SK-MEL-5 (cell line): ENCODE measurements at places on chromosomes 5 and 9.

DNA sequence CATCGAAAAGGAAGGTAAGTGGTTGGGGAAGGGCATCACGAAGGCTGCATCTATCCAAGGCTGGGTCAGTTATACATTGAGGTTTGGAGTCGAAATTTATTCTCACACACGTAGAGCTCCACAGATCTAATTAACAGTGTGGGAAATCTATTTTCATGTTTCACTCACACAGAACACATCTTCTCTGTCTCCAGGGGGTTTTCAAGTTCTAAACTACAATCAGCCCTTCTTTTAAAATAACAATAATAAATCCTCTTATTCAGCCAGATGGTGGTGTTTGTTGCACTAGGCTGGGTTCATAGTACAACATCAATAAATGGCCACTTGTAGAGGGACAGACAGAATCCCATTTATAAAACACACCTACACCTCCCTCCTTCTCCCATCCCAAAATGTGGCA is 174.5 kb upstream of the KLF9 start:
- peak; percentile 88 for DNase-seq

DNA sequence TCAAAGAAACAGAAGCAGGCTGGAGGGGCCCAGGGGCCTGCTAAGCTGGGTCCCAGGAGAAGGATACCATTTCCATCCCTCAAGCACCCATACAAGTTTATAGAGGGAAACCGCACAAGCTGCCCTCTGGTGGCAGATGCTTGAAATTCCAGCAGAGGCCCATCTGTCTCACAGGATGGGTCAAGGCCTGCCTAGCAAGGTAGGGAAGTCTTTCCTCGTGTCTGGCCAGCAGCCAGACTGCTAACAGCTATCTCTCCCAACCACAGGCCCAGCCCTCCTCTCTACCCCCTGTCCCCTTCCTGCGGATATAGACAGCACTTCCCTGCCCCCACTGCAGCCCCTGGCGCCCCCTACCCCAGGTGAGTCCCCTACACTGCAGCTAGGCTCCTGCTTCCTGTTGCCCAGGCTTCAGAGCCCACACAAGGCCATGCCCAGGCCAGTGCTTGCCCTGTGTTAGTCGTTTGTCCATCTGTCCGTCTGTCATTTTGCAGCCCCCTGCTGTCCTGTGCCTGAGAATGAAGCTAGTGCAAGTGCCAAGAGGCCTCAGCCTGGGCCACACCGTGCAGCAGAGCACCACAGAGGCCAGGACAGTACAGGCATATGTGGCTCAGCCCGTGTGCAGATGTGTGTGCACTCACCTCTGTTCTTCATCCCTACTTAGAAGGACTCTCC is 26.2 kb downstream of the TCF7 start:
- peak; percentile 86 for DNase-seq

GRCh38 chr9:106953174-106953573 is 90.2 kb downstream of the ZNF462 start:
- no peak for DNase-seq

- no peak for DNase-seq
Measured at GRCh38 chr9:8374471-8374870, 574.9 kb upstream of the DMAC1 start.

- no peak for DNase-seq
Measured at GRCh38 chr5:140658870-140659269, 5.8 kb upstream of the WDR55 start.

DNA sequence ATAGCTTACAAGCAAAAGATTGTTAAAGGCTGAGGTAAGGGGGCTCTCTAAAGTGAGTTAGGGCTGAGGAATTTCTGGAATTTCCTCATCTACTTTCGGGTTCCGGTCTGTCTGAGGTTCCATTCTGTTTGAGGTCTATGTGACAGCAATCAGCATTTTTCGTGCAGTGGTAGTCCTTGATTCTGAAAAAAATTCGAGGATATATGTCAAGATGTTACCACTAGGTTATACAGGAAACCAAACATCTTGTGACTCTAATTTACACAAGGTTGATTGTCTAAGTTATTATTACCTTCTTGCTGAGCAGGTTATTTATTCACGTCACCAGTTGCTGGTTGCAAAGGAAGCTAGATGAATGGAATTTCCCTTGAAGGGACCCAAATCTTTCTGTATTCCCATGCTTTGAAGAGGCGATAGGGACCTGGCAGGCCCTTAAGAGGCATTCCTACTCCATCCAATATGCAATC is 35.2 kb downstream of the RLN2 start:
- peak; percentile 69 for DNase-seq

- DNase-seq: peak; percentile 49
Measured at GRCh38 chr5:145680169-145680568, 155.0 kb downstream of the PRELID2 start.

GRCh38 chr9:38689678-38690077 is 30.3 kb downstream of the FAM240B start:
- DNase-seq: peak; percentile 70

DNA sequence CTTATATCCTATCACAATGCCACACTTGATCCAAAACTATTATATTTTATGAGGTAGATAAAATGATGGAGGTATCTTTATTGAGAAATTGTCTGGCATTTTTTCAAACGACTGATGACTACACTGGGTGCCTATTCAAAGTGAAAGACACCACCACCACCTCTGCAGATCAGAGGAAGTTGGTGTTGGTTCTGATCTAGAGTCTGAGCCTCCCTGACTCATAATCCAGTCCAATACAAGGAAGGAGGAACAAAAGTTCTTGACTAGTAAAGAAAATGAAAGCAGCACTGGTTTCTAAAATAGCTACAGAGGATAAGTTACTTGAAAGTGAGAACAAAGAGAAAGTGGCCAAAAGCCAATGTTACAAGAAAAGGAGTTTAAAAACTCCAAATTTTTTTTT is 139.9 kb downstream of the RFX3 start:
- DNase-seq: no peak

GRCh38 chr5:101675510-101676219 is 620.4 kb downstream of the SLCO4C1 start:
- DNase-seq: no peak

DNA sequence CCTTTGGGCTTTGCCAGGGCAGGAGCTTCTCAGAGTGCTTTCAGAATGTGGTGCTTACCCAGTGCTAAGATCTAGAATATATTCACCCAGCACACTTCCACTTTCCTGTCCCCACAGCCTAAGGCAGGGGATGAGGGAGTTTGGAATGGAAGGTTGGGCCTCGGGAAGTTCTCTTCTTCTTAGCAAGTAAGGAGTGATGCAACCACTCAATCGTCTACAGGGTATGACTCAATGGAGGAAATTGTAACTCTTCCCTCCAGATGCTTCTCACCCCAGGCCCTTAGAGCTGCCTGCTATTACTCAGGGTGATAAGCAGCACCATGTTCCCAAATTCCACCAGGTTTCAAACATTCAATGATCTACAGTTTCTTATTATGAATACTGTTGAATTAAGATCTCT is 30.8 kb upstream of the AGGF1 start:
- DNase-seq: no peak

- no peak for DNase-seq
Measured at GRCh38 chr5:79730564-79730963, 40.9 kb downstream of the CMYA5 start.

DNA sequence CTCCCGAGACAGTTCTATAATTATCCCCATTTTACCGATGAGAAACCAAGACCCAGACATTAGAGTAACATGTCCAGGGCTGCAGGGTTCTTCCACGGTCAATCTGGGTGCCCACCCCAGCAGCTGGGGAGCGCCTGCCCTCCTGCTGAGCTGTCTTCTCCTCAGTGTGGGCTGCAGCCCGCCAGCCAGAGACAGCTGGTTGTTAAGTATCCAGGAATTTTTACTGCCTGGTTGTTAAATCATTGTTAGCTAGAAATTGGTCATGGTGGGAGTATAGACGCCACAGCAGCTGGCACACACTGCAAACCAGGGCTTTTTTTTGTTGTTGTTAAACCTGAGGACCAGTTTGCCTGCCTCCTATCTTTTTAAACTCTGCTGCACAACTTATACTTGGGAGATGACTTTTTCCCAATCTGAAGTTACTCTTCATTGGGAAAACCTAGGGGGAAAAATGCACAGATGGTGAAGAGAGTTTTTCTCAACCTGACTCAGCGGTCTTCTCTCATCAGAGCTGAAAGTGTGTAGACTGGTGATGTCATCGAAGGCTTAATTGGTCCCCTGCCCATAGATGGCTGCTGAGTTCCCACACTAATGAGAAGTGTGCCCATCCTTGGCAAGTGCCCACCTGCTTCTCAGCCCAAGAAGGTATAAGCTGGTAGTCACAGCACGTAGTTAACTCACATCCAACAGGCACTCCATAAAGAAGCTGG is 208.6 kb downstream of the DRD1 start:
- DNase-seq: no peak

GRCh38 chr9:110928599-110928998 is 109.7 kb downstream of the LPAR1 start:
- no peak for DNase-seq

GRCh38 chr9:137552022-137552768 is 516 bp downstream of the MRPL41 start:
- peak; percentile 19 for DNase-seq

GRCh38 chr5:127299678-127300077 is 9.1 kb downstream of the MEGF10 start:
- DNase-seq: peak; percentile 71

DNA sequence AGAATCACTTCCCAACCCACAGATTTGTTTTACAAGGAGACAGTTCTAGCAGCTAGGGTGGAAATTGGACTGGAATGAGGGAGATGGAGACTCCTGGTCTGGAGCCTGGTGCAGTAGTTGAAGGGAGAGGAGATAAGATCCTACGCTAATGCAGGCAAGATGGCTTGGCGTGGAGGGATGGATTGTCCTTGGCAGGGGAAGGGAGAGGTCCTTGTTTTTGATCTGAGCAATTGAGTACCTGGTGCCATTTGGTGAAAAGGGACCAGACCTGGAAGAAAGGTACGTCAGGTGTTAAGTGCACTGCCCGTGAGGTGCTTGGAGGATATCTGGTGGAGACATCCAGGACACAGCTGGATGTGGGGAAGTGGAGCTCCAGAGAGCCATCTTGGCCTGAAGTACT is 35.7 kb downstream of the ANGPTL2 start:
- no peak for DNase-seq

DNA sequence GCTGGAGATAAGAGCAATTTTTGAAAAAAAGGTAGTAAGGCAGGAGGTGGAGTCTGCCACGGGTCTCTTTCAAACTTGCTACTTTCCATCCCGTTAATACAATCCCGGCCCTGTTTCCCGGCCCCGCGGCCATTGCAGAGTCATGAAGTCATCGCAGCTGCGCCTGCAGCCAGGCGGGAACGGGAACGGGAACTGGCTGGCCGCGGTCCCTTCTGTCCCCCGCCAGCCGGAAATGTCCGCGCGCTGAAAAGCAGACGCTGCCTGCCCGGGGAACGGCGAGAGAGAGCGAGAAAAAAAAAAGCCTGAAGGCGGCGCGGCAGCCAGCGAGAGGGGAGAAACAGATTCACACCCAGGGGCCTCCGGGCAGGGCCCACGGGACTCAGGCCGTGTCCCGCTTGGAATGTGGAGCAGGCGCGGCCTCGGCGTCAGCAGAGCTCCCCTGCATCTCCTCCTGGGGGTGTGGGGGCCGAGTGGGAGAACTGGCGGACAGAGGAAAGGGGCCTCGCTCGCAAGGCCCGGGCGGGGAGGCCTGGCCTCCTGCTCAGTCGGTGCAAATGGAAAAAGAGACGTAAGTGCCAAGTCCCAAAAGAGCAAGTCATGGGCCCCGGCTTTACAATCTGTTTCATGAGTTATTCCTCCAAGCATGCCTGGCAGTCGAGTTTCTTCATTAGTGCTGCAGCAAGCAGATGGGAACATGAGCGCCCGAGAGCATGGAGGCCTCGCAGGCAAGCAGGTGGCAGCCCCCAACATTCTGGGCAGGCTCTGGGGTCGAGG is 201.2 kb upstream of the GAS1 start:
- DNase-seq: no peak

GRCh38 chr5:178069909-178070308 is 43.4 kb upstream of the N4BP3 start:
- DNase-seq: peak; percentile 65

DNA sequence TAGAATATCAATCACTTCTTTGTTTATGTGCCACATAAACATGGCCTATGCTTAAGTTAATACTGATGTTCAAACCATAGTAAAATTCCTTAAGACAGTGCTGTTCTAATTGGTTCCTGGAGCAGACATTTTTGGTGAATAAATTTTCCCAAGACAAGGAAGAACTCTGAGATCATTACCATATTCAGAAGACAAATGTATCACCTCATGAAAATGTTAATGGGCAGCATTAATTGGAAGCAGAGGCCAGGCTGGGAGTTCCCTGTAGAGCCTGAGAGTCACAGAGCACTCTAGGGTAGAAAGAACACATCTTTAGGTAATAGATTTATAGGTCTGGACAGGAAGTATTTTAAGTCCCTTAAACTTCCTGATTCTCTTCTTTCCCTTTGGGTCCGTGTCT is 240.2 kb downstream of the MAN2A1 start:
- no peak for DNase-seq

DNA sequence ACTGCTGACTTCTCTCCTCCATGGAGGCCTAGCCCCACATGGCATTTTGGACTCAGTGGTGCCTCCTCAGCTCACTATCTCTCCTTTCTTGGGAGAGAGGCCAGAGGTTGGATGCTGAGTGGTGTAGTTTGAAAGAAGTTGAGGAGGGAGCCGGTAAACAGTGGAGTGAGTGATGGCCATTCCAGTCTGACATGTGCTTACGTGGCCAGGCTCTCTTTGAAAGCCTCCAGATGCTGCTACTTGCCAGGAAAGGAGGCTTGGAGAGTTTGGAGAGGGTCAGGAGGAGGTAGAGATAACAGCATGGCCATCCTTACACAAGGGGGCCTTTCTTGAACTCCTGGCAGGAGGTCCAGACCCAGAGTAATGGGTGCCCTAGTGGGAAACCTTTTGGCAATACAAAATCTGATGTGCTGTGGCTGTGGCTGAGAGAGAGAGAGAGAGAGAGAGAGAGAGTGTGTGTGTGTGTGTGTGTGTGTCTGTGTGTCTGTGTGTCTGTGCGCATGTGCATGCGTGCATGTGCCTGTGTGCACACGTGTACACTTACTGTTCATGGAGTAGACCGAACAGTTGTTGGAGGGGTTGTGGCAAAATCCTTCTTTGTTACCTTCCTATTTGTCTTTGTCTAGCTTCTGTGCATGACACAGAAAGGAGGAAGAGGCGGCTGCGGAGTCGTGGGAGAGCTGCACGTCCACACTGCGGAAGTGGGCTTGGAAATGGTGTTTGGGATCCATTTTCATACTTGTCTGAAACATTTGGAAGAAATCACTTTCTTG is 37.8 kb downstream of the RALGPS1 start:
- DNase-seq: no peak
